ENCODE measurements at places on chromosomes 11 and 22. TPM values are rescaled to one million over a fixed set of nuclear protein-coding genes. Genes with fewer than 3 reads are reported as not detected.

GRCh38 chr11:118051611-118052461 lies 25.0 kb upstream of the TMPRSS4 start:
- DNase-seq, result no peak
- H3K4me3 ChIP-seq, result no peak overlapping the region
- peaks cover 2% of the 10 kb centered on the region for H3K27me3 ChIP-seq
- no peaks in the 10 kb centered on the region for H3K36me3 ChIP-seq
- no peaks in the 10 kb centered on the region for H3K4me1 ChIP-seq

DNA sequence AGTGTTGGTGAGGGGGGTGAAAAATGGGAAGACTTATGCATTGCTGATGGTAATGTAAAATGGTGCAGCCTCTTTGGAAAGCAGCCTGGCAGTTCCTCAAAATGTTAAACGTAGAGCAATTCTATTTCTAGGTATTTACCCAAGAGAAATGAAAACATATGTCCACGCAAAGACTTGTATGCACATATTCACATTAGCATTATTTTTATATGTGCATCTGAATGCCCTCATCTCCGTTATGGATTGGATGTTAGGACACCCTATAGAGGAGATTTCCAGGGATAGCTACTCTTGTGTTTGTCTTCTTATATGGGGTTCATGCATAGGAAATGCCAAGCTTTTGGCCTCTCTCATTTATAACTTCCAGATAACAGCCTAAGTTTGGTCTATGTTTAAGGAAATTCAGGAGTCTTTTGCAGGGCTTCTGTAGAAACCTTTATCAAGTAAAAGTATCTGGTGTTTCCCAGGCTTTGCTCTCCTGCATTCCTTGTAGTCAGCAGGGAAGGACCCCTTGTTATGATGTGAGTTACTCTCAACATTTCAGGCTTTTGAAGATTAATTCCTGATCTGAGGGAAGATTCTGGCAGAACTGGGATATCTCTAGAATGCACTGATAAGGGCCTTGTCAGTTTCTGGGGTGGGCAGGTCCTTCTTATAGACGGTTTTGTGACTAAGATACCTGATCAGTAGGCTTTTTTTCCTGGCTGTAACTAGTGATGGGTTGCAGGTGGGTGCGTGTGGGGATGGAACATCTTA lies 116.8 kb downstream of the TEAD1 start:
- H3K4me3 ChIP-seq, result no peak overlapping the region
- H3K27me3 ChIP-seq, result no peaks in the 10 kb centered on the region
- peaks cover 4% of the 10 kb centered on the region for H3K4me1 ChIP-seq
- DNase-seq, result no peak
- H3K27ac ChIP-seq, result no peak overlapping the region

DNA sequence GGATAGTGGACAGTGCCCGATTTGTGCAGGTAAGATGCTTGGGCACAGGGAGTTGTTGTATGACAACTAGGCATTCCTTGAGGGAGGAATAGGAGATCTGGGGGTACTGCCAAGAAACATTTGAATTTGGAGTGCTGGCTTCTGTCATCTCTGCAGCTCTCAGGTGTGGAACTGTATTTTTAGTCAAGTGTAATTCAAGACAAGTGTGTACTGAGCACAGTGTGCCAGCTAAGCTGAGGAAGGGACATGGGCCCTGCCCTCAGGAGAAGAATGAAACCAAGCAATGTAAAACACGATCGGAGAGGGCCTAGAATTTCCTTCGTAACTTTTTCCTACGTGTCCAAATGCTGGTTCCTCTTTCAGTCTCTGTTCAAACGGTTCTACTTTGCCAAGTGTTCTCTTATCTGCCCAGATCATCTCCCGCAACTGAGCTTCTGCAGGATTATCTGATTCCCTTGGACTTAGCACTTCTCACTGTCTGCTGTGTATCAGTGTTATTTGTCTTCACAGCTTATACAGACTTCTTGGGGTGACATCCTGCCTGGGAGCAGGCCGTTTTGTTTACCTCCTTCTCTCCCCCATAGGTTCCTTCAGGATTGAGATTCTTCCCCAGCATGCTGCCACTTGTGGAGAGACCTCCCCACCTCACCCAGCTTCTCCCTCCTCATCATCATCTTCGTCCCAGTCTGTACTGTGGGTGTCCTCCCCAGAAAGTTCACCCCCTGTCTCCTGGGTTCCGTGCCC lies 27.6 kb downstream of the ART5 start:
- H3K4me3 ChIP-seq, result no peak overlapping the region
- no peaks in the 10 kb centered on the region for H3K27me3 ChIP-seq
- no peak overlapping the region for H3K27ac ChIP-seq
- H3K36me3 ChIP-seq, result no peaks in the 10 kb centered on the region

SMCO4 gene
- 47.9 TPM for polyA plus RNA-seq

DNA sequence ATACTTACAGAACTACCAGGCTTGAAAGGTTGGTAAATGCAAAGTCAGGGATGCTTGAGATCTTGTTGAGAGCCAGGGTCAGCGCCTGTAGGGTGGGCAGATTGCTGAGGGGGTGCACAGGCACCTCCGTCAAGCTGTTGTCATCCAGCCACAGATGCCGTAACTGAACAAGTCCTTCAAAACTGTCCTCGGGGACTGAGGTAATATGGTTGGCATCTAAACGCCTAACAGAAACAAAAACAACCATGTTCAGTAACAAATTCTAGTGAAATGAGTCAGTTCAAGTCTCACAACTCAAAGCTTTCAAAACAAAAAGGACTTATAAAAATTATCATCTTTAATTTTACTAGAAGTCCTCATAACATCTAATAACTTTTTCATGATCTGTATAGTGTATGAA lies 22.2 kb upstream of the CCDC34 start:
- no peak for DNase-seq
- no peak overlapping the region for H3K27ac ChIP-seq
- H3K36me3 ChIP-seq, result peaks cover 21% of the 10 kb centered on the region

DNA sequence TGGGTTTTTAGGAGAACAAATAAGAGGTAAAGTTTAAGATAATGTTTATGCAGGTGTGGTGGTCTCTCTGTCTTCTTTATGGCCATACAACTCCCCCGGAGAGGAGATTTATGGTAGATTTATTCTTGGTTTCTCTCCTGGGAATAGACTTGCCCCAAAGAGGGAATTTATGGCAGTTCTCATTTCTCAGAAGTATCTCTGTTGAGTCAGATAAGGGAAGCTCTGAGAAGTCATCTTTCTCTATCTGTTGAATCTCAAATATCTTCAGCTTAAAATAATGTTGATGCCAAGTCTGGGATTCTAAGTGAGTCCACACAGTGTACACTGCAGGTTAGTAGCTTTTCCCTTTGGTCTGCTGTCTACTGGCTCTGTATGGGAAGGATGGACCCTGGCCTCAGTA lies 276.4 kb upstream of the PLET1 start:
- H3K4me3 ChIP-seq, result no peak overlapping the region
- H3K4me1 ChIP-seq, result no peaks in the 10 kb centered on the region
- no peaks in the 10 kb centered on the region for H3K27me3 ChIP-seq
- H3K36me3 ChIP-seq, result no peaks in the 10 kb centered on the region
- no peak for DNase-seq

SBF1 gene
- 37.5 TPM for polyA plus RNA-seq

- no peaks in the 10 kb centered on the region for H3K36me3 ChIP-seq
- peaks cover 6% of the 10 kb centered on the region for H3K4me1 ChIP-seq
- H3K27me3 ChIP-seq, result no peaks in the 10 kb centered on the region
- H3K27ac ChIP-seq, result no peak overlapping the region
- no peak for DNase-seq
These were observed 273.9 kb downstream of the SBF2 start for GRCh38 chr11:10019906-10020682.

PLEKHB1 gene
- polyA plus RNA-seq, result 5.5 TPM

GRCh38 chr11:134578807-134579723 lies 167.0 kb upstream of the B3GAT1 start:
- H3K36me3 ChIP-seq, result no peaks in the 10 kb centered on the region
- peaks cover 20% of the 10 kb centered on the region for H3K4me1 ChIP-seq
- H3K27me3 ChIP-seq, result no peaks in the 10 kb centered on the region
- H3K27ac ChIP-seq, result no peak overlapping the region
- no peak overlapping the region for H3K4me3 ChIP-seq
- DNase-seq, result no peak

DNA sequence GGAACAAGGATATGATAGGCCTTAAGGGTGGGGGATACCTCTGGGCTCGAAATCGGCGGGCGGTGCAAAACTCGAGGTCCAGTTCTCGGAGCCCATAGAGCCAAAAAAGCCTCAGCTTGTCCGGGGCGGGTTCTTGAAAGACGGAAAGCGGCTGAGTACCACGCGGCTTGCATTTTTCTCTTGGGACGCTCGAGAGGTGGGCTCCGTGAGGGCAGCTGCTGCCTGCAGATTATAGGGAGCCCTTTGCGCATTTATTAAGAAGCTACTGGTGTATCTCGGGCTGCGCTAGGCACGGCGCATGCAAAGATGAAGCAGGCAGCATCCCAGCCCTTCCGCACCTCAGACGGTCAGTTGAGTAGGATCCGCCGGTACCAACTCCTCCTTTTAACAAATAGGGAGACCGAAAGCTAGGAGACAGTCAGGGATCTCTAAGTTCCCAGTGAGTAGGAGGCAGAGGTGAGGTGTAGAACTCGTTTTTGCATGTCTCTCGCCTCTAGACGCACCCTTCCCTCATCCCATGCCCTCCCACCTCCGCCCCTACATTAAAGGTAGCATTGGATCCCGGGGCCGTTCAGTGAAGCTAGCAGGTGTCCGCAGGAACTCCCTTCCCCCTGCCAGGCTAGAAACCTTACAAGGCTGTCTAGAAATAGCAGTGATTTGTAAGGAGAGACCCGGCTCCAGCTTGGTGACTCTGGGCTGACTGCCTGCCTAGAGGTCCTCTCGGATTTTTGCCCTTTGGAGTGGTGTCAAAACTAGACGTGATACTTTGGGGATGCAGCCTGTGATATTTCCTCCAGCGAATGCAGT lies 768 bp downstream of the LDHA start:
- peaks cover 27% of the 10 kb centered on the region for H3K36me3 ChIP-seq
- peaks cover 12% of the 10 kb centered on the region for H3K4me1 ChIP-seq
- peak overlapping the region; percentile 94 for H3K4me3 ChIP-seq

ELFN2 gene
- 0.27 TPM for polyA plus RNA-seq

- H3K27me3 ChIP-seq, result no peaks in the 10 kb centered on the region
- no peak overlapping the region for H3K4me3 ChIP-seq
- H3K27ac ChIP-seq, result peak overlapping the region; percentile 33
- DNase-seq, result no peak
- H3K36me3 ChIP-seq, result no peaks in the 10 kb centered on the region
These were observed 60.1 kb upstream of the MPEG1 start for GRCh38 chr11:59272771-59273372.

MRGPRF gene
- polyA plus RNA-seq, result 17.6 TPM

- DNase-seq, result no peak
- H3K36me3 ChIP-seq, result no peaks in the 10 kb centered on the region
- peaks cover 11% of the 10 kb centered on the region for H3K4me1 ChIP-seq
These were observed 35.3 kb upstream of the EP300 start for GRCh38 chr22:41057076-41057475.

- H3K4me1 ChIP-seq, result peaks cover 16% of the 10 kb centered on the region
- H3K27me3 ChIP-seq, result no peaks in the 10 kb centered on the region
- DNase-seq, result no peak
- H3K36me3 ChIP-seq, result no peaks in the 10 kb centered on the region
- H3K4me3 ChIP-seq, result no peak overlapping the region
These were observed 68.0 kb downstream of the GAB2 start for GRCh38 chr11:78349624-78350023.

DNA sequence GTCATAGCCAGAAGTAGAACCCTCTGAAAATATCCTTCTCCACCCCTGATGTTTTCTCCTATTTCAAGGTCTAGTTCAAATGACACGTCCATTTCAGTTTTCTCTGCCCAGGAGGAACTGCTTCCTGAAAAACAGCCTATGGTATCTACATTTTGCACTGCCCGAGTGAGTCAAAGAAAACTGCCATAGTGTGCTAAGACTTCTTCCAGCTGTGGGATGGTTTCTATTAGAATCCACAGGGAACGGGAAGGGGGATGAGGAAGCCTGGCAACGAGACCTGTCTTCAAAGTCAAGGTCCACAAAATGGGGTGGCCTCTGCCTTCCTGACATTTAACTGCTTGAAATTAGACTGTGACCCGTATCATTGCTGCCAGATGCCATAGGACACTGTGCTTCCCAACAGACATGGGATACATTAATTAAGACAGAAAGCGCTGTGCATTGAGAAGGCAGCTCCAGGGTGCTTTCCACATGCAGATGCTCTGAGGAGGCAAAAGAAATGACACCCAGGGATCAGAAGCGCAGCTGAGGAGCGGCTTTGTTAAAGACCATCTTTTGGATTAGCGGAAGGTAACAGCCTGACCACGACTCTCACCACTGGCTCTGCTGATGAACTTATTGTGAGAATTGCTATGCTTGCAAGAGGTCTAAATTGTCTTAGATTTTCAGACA lies 39.4 kb upstream of the NUP50 start:
- H3K27me3 ChIP-seq, result peaks cover 2% of the 10 kb centered on the region
- no peaks in the 10 kb centered on the region for H3K36me3 ChIP-seq
- no peak overlapping the region for H3K4me3 ChIP-seq
- no peak overlapping the region for H3K27ac ChIP-seq

DNA sequence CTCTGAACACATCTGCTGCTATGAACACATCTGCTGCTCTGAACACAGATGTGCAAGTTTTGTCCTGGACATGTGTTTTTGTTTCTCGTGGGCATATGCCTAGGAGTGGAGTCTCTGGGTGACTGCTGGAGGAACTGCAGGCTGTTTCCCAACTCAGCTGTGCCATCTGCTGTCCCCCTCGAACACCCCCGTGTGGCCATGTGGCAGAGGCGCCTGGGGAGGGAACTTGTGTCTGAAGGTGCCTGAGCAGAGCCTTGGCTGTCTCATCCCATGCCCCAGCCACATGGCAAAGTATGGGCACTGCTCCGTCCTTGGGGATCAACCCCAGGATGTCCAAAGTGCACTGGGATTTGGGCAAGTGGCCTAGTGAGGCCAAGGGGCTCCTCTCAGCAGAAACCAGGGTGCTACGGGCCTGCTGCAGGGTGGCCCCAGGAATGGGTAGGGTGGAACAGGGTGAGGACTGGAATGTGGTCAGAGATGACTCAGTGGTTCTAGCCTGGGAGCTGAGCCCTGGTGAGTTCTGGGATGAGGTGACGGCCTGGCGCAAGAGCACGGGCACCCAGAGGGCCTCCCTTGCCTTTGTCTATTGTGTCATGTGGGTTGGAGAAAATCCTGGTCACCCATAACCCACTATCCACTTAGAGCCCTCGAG lies 14.7 kb downstream of the GATD1 start:
- peaks cover 81% of the 10 kb centered on the region for H3K36me3 ChIP-seq
- peaks cover 14% of the 10 kb centered on the region for H3K4me1 ChIP-seq
- H3K27me3 ChIP-seq, result no peaks in the 10 kb centered on the region
- no peak overlapping the region for H3K4me3 ChIP-seq
- H3K27ac ChIP-seq, result no peak overlapping the region
- no peak for DNase-seq

PDE2A gene
- 15.1 TPM for polyA plus RNA-seq

- no peak for DNase-seq
- no peak overlapping the region for H3K27ac ChIP-seq
- no peaks in the 10 kb centered on the region for H3K36me3 ChIP-seq
- H3K4me3 ChIP-seq, result no peak overlapping the region
- H3K27me3 ChIP-seq, result peaks cover 4% of the 10 kb centered on the region
- no peaks in the 10 kb centered on the region for H3K4me1 ChIP-seq
These were observed 35.9 kb downstream of the RPL3 start for GRCh38 chr22:39283322-39284141.

KCTD14 gene
- polyA plus RNA-seq, result 3.1 TPM

IFTAP gene
- 27.2 TPM for polyA plus RNA-seq

PHOX2A gene
- 8.3 TPM for polyA plus RNA-seq

- no peak overlapping the region for H3K27ac ChIP-seq
- no peak for DNase-seq
- no peak overlapping the region for H3K4me3 ChIP-seq
These were observed 56.3 kb downstream of the ARHGAP20 start for GRCh38 chr11:110655967-110656366.
